Tibial nerve (tissue), 4 donors: ENCODE measurements at places on chromosomes 7 and 10. TPM values are rescaled to one million over a fixed set of nuclear protein-coding genes. Genes with fewer than 3 reads are reported as not detected.
A peak's percentile ranks its signal among the peaks of the same experiment; 100 is the strongest.

Gene TMEM236
- 1.3 TPM for total RNA-seq

Gene NYAP1
- 12.2 TPM for total RNA-seq

Gene SYT15
- 5.7 TPM for total RNA-seq

GRCh38 chr7:36084485-36085091 lies 68.5 kb upstream of the EEPD1 start:
- no peak for DNase-seq

- no peak for DNase-seq
Observed at GRCh38 chr10:9069136-9069535, 1014.6 kb downstream of the GATA3 start.

GRCh38 chr10:79246209-79246581 lies 101.1 kb upstream of the PPIF start:
- DNase-seq = peak; percentile 33

- DNase-seq = peak; percentile 59
Observed at GRCh38 chr10:99612167-99612831, 7.9 kb downstream of the SLC25A28 start.
